Activated CD4-positive, alpha-beta memory T cell treated with anti-CD3 and anti-CD28 coated beads, Interleukin-2, amount 10 ng/mL, durations not matched to agents 7 days and 5 days (primary cell): ENCODE measurements at places on chromosomes 11 and 22.

DNA sequence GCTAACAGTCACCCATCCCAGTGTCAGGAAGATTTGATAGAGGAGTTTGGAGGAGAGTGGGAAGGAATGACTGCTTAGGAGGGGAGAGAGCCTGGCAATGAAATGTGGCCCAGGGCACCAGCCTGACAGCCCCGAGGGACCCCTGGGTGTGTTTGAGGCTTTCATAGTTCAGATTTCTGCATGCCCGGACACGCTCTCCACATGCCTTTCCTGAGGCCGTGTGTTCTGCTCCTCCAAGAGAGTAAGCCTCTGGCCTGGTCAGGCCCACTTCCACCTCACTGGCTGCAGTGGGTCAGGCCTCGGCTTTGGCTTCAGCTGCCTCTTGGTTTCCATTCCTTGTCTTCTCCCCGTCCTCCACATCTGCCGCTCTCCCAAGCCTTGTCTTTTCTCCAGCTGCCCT lies 78.4 kb downstream of the C22orf31 start:
- DNase-seq, result no peak
- no peak overlapping the region for H3K27ac ChIP-seq
- H3K36me3 ChIP-seq, result no peaks in the 10 kb centered on the region
- H3K27me3 ChIP-seq, result peaks cover 27% of the 10 kb centered on the region

GRCh38 chr11:73531386-73531785 lies 66.5 kb downstream of the FAM168A start:
- no peak overlapping the region for H3K4me3 ChIP-seq
- H3K27me3 ChIP-seq, result no peaks in the 10 kb centered on the region
- peaks cover 2% of the 10 kb centered on the region for H3K36me3 ChIP-seq
- H3K27ac ChIP-seq, result no peak overlapping the region
- peaks cover 6% of the 10 kb centered on the region for H3K4me1 ChIP-seq

GRCh38 chr11:106619320-106619990 lies 398.8 kb downstream of the GUCY1A2 start:
- no peaks in the 10 kb centered on the region for H3K4me1 ChIP-seq
- no peak overlapping the region for H3K27ac ChIP-seq
- DNase-seq, result no peak
- no peaks in the 10 kb centered on the region for H3K36me3 ChIP-seq
- H3K4me3 ChIP-seq, result no peak overlapping the region

DNA sequence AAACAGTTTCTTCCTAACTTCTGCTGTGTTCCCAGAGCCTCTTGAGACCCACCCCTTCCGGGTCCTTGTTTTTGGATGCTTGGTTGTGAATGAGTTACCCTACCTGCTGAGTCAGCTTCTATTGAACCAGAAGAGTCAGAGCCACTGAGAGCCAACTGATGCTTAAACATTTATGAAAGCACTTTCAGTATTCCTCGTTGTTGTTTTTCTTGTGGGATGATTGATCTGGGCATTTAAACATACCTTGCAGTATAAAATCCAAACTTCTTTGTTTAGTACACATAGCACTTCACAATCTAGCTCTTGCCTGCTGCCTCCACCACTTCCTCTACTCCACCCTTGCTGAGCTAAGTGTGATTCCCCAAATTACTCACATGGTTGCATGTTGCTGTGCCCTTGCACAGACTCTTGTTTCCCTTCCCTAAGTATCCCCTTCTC lies 5.5 kb downstream of the PRSS23 start:
- H3K4me1 ChIP-seq, result peaks cover 61% of the 10 kb centered on the region
- peaks cover 32% of the 10 kb centered on the region for H3K27me3 ChIP-seq
- H3K4me3 ChIP-seq, result peak overlapping the region; percentile 37
- peaks cover 7% of the 10 kb centered on the region for H3K36me3 ChIP-seq
- DNase-seq, result peak; percentile 72
- H3K27ac ChIP-seq, result peak overlapping the region; percentile 84

- no peaks in the 10 kb centered on the region for H3K27me3 ChIP-seq
- no peak within 1 kb of the TSS for H3K27ac ChIP-seq
- no peak within 1 kb of the TSS for H3K4me3 ChIP-seq
- H3K4me1 ChIP-seq, result no peaks in the 10 kb centered on the region
Observed at GRCh38 chr11:69481393-69481844, at the start of gene LINC01488. Gene LINC01488, plus strand, starts transcription at chr11:69481663.

GRCh38 chr11:112579282-112579681 lies 318.6 kb upstream of the PLET1 start:
- H3K27me3 ChIP-seq, result peaks cover 5% of the 10 kb centered on the region
- H3K4me3 ChIP-seq, result no peak overlapping the region
- H3K36me3 ChIP-seq, result no peaks in the 10 kb centered on the region
